Natural killer cell (primary cell): ENCODE measurements at places on chromosomes 5 and 9.

GRCh38 chr9:4334410-4334813, 34.5 kb upstream of the GLIS3 start:
- no peak for DNase-seq

GRCh38 chr9:126151031-126151685, 175.5 kb upstream of the MVB12B start:
- no peak for DNase-seq

- no peak for DNase-seq
Measured at GRCh38 chr5:81140943-81141342, 92.2 kb upstream of the CKMT2 start.

GRCh38 chr5:149217803-149218155, 53.9 kb upstream of the AFAP1L1 start:
- DNase-seq, result no peak

DNA sequence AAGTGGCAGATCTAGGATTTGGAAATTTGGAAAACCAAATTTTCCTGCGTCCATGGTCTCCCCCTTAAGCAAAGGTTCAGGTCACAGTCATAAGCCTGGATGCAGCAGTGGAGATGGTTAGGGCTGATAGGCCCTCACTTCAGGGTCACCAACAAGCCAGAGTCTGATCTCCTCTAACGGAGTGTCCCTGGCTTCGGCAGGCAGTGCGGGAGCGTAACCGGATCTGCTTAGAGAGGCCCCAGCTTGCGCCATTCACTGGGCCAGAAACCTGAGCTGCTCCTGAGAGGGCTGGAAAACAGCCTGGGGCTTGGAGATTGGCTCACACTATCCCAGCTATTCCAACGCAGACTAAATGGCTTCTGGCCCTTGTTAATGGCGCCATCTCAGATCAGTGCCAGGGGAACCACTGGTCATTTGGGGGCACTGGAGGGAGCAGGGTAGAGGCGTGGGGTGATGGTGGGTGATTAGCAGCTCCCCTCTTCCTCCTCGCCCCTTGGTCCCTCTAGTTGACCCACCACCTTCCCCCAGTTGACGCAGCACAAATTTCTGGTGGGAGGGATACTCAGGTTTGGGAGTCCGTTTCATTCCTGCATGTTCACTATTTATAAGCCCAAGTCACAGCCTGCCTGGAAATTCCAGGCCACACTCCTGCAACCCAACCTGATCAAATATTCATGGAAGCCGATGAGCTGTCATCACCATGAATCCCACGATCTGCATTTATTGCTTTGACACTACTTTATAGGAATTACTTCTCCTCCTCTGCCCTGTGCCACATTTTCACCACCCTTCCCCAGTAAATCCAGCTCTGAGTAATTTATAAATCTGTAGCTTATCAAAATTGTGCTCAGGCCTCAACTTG, 134.6 kb upstream of the CPEB4 start:
- no peak for DNase-seq

GRCh38 chr9:94916956-94917355, 190.5 kb downstream of the AOPEP start:
- no peak for DNase-seq

DNA sequence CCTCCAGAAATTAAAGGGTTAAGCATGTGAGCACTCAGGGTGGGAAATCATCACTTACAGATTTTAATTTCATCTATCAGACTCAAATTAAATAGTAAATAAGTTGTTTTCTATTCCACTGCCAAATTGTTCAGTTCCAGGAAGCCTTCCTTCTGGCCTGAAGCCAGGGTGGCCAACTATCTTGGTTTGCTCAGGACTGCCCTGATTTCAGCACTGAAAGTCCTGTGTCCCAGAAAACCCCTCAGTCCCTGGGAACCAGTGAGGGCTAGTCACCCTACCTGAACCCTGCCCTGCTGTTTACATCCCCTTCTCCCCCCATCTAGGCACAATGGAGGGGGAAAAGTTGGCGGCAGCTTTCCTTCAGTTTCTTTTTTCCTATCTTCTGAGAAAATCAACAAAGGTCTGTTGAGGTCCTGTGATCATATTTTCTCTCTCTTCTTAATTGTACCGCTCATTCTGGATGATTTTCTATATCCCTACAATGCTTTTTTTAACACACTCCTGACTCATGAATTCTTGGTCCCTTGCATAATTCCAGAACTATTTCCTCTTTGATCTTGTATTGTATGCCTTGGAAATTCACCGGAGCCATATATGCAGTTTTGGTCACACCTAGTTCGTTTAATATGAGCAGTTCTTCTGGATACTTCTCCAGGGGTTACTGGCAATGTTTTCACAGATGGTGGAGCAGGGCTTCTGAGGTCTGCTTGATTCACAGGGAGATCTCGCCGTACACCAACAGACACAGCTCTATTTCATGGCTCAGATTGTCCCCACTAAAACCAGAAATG, 103.8 kb downstream of the MAP1B start:
- no peak for DNase-seq

DNA sequence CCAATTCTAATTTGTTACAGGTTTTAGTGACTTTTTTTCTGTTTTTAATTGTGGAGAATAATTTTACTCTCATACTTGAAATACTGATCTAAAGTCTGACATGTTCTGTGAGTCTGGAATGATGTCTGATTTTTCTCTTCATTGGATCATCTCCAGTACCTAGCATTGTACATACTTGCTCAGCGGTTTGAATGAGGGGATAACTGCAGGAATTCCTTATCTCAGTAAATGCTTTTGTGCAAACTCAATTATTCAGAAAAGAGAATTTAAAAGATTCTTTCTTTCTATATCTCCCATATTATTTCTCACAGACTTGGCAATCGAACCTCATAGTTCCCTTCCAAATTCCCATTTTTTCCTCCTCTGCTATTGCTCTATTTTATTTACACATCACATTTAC, 397.9 kb upstream of the SGCD start:
- no peak for DNase-seq

DNA sequence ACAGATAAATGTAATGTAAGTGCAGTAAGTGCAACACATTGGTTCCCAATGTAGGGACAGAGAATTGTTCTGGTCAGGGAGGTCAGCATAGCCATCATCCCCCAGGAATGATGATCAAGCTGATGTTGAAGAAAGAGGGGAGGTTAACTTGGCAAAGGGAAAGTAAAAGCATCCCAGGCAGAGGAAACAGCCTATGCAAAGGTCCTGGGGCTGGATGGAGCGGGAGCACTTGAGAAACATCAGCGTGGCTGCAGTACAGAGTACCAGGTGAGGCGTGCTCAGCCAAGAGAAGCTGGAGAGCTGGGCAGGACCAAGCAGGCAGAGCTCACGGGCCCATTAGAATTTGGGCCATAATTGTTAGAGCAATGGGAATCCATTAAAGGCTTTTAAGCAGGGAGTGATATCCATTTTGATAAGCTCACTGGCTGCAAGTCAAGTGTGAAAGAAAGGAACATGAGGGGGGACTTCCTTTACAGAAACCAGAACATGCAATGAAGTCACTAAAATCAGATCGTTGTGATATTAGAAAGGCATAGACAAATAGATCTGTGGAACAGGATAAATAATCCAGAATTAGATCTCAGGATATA, 50.1 kb upstream of the HAND1 start:
- DNase-seq, result no peak

DNA sequence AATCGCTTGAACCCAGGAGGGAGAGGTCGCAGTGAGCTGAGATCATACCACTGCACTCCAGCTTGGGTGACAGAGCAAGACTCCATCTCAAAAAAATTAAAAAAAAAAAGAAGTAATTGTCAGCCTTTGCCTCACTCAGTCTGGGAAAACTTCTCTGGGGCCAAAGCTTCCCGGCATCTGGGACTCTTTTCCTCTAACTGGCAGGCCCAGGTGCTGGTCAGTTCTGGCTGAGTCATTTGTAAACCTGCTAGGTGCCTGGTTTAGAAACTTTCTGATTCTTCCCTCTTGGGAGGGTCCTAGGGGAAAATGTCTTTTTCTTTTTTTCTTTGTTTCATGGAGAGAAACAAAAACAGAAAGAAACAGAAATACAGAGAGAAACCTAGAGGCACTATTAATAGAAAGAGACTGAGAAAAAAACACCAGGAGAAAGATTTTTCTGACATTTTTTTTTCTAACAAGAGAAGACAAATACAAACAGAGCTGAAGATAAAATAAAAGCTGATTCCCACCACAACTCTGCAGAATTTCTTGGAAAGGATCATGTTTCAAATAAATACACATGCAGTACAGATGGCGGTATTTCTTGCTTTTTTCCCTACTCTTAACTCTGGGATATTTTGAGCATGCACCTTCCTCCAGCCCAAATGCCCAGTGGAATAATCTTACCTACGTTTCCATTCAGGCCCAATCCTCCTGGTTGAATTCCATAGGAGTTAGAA, 22.1 kb upstream of the UBAP2 start:
- no peak for DNase-seq

- DNase-seq, result no peak
Measured at GRCh38 chr5:17854901-17855300, 220.6 kb downstream of the TAF11L14 start.

- no peak for DNase-seq
Measured at GRCh38 chr9:130183133-130183762, 11.0 kb downstream of the NCS1 start.
